ENCODE measurements at places on chromosomes 12 and 14. TPM values are rescaled to one million over a fixed set of nuclear protein-coding genes. Genes with fewer than 3 reads are reported as not detected.

DNA sequence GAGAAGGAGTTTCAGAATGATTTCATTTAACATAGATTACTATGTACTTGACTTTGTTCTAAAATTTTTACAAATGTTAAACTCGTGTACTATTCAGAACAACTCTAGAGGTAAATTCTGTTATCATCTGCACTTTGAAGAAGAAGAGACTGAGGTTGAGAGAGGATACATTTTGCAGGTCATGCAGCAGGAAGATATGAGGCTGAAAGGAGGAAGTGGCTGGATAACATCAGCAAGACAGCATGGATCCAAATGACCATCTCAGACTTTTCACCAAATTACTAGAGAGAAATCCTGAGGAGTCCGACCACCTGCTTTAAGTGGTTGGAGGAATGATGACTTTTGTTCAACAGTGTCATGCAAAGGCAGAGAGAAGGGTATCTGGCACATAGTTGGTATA lies 84.9 kb downstream of the ASCL4 start:
- no peak for DNase-seq
- no peaks in the 10 kb centered on the region for H3K36me3 ChIP-seq
- no peak overlapping the region for H3K4me3 ChIP-seq

DNA sequence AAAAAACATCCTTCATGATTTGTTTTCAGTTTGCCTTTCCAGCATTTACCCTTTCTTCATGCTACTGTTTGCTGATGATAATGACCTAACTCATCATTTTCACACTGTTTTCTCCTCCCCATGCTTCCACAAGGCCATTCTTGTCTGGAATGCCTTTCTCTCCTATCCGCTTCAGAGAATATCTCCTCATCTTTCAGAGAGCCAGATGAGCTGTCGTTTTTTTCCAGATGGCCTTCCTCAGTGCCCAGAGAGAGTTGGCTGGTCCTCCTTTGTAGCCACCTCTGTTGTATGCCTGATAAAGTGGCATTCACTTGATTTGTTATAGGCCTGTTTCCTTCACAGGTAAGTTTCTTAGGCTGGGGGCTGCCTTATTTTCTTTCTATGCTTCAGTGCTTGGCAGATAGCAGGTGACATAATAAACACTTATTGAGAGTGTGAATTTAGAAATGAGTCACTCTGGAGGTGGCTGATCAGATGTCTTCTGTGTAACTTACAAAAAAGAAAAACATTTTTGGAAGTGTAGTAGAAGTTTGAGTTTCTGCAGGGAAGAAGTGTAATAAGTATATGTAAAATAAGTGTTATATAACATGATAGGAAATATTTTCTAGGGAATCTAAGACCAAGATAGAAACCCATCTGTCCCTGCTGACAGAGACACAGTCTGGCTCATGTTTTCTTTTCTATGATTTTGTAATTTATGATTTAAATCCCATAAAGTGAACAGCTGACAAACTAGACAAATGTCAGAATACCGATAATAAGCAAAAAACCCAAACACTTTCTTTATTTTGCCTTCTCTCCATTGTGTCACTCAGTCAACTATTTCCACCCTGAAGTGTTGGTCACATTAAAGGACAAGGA lies 174.5 kb downstream of the DACT1 start:
- no peaks in the 10 kb centered on the region for H3K36me3 ChIP-seq
- no peak overlapping the region for H3K27ac ChIP-seq
- peaks cover 10% of the 10 kb centered on the region for H3K4me1 ChIP-seq
- no peak overlapping the region for H3K4me3 ChIP-seq
- H3K27me3 ChIP-seq: peaks cover 11% of the 10 kb centered on the region

DNA sequence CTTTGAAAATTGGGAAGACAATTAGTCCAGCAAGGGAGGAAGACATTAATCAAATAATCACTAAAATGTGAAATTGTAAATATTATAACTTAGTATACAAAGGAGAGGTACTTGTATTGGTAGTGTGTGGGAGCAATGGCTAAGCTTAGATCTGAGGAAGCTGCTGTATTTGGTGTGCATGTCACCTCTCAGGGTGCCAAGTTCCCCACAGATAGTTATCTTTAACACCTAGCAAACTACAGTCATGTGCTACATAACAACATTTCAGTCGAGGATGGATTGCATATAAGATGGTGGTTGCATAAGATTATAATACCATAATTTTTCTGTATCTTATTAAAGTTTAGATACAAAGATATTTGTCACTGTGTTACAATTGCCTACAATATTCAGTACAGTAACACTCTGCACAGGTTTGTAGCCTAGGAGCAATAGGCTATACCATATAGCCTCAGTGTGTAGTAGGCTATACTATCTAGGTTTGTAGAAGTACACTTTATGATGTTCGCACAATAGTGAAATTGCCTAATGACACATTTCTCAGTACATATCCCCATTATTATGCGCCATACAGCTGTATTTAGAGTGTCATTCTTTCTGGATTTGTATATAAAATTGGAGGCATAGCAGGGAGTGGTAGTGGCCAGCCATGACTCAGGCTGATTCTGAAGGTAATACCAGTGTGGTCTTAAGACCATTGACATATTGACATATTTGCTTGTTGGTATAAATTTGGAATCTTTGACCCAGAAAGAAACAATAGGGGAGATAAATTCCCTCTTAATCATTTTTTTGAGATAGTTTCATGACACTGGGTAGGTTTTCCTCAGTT lies 55.8 kb downstream of the RAD51B start:
- DNase-seq: no peak
- no peak overlapping the region for H3K4me3 ChIP-seq
- H3K27me3 ChIP-seq: no peaks in the 10 kb centered on the region
- H3K4me1 ChIP-seq: no peaks in the 10 kb centered on the region

The LAG3 gene
- total RNA-seq: 0.13 TPM

The RASSF9 gene
- total RNA-seq: not detected

All from SJSA1 (cell line).